ENCODE measurements at places on chromosomes 4 and X.

GRCh38 chr4:11542952-11543351 lies 114.3 kb upstream of the HS3ST1 start:
- no peak for DNase-seq

- no peak for DNase-seq
Measured at GRCh38 chr4:78356251-78356786, 195.3 kb upstream of the ANXA3 start.

DNA sequence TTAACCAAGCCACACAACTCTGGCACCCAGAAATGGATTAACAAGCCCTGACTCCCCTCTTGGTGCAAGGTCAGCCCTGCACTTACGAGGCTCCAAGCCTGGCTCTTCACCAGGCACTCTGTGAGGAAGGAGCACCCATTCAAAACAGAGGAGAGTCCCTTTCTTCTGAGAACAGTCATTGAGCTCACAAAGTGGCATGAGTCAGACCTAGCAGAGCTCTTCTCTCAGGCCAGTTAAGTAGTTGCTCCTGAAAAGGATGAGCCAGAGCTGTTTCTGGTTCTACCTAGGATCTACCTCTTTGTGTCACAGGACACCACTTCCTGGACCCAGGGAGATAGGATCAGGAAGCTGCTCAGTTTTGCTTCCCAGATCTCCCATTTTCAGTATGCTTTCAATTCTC lies 48.2 kb downstream of the EVC2 start:
- no peak for DNase-seq

DNA sequence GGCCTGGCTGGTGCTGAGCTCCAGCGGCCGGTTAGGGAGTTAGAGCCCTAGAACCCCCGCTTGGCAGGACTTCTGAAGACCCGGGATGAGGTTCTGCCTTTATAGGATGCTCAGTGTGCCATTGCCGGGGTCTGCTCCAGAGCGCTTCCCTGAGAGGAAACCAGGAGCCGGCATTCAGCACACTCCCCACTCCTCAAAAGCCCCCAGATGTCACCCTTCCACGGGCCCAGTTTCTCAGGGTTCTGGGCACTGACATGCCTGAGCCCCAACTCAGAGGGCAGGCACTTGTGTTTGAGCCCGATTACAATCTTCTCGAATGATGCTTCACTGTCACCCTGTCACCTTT lies 6.5 kb downstream of the NKX3-2 start:
- no peak for DNase-seq

- no peak for DNase-seq
Measured at GRCh38 chr4:134422776-134423175, 221.2 kb upstream of the PABPC4L start.

DNA sequence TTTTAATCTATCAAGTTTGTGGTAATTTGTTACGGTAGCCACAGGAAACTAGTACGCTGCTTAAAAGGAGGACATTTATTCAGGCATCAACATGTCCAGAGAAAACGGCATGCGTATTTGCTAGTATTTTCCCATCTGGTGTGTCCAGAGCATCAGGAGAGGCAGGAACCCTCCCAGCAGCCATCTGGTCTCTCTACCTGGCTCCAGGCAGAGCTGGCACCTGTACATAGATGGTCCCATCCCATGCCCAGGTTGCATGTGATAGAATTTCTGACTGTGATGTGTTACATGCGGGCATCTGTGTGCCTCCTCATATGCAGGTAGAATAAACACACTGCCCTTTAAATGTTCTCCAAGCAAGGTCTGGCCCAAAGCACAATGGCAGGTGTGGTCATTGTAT lies 57.9 kb upstream of the PAGE1 start:
- DNase-seq = no peak

DNA sequence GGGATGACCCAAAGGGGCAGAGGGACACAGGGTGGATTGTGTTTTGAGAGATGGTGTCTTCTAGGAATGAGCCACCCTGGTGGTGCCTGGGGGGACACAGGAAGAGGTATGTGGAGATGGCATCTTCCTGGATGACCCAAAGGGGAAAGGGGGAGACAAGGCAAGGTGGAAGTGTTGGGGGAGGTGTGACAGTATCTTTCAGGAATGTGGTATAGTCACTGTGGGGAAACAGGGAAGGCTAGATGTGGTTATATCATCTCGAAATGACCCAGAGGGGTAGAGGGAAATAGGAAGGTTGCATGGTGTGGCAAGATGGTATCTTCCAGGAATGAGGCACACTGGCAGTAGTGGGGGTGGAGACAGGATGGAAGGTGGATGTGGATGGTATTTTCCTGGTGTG lies 62.9 kb downstream of the MAOA start:
- no peak for DNase-seq

DNA sequence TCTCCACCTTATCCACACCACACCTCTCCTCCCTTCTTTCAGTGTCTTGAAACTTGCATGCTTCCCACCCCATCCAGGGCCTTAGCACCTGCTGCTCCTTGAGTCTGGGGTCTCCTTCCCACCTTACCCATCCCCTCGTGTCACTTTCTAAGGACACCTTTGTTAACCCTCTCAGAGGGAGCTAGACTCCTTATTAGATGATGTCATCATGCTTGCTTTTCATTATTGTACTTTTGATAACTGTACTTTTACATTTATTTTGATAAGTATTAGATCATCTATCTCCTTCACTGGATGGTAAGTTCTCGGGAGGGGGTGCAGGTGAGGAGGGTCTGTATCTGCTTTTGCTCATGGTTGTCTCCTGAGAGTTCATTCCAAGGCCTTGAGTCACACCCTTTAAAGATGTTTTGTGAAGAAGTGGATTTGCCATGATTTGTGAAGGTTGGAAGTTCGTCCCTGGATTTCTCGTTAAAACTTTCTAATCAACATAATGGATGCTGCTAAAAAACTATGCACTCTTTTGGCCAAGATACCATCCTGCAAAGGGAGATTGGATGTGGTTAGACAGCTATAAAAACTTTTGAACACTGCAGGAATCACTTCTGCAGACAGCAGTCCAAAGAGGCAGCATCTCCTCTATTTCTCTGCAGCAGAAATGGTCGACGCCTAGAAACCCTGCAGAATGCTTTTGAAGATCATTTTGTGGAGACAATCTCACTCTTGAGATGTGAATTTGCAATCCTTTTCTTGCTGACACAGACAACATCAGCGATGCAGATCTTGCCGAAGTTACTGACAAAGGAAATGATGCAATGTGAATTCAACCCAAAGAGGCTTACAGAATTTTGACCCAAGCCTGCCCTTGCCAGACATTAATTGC lies 69.6 kb downstream of the ENPP6 start:
- DNase-seq = no peak
